ENCODE measurements at places on chromosomes 16 and 17. TPM values are rescaled to one million over a fixed set of nuclear protein-coding genes. Genes with fewer than 3 reads are reported as not detected.

DNAAF8 gene
- 2.1 TPM for total RNA-seq

CMTM2 gene
- not detected for total RNA-seq

BTBD17 gene
- 20.8 TPM for total RNA-seq

CES1 gene
- total RNA-seq: 1.2 TPM

EVPLL gene
- total RNA-seq: 0.69 TPM

HOXB6 gene
- total RNA-seq: not detected

MPHOSPH6 gene
- total RNA-seq: 42.4 TPM

KCNAB3 gene
- total RNA-seq: 3.7 TPM

ZNF423 gene
- 30.9 TPM for total RNA-seq

CMTR2 gene
- 43.8 TPM for total RNA-seq

SYT17 gene
- total RNA-seq: 32.5 TPM

TEKT1 gene
- 9.5 TPM for total RNA-seq

TRPV2 gene
- total RNA-seq: 11.1 TPM

HP gene
- total RNA-seq: 0.23 TPM

CCL2 gene
- total RNA-seq: 4.8 TPM

TSNAXIP1 gene
- total RNA-seq: 6.2 TPM

TP53TG3C gene
- not detected for total RNA-seq

TBC1D3 gene
- total RNA-seq: not detected

NLRC3 gene
- total RNA-seq: 0.69 TPM

KRTAP4-8 gene
- total RNA-seq: not detected

ZPBP2 gene
- not detected for total RNA-seq

OR3A2 gene
- 9.7 TPM for total RNA-seq

TMC7 gene
- total RNA-seq: 5.1 TPM

CPHXL gene
- not detected for total RNA-seq

IGF2BP1 gene
- 2.8 TPM for total RNA-seq

RHBDL1 gene
- 7.4 TPM for total RNA-seq

RAB11FIP4 gene
- 54.9 TPM for total RNA-seq

MT2A gene
- total RNA-seq: 5.1 TPM

VPS9D1 gene
- total RNA-seq: 15.0 TPM

AOC3 gene
- total RNA-seq: 0.46 TPM

All from diencephalon (tissue), 1 donor.